ENCODE measurements at places on chromosomes 3 and 15. TPM values are rescaled to one million over a fixed set of nuclear protein-coding genes. Genes with fewer than 3 reads are reported as not detected.

MEX3B gene
- total RNA-seq = 3.5 TPM

SERPINI1 gene
- 3.7 TPM for total RNA-seq

SAMD7 gene
- total RNA-seq = not detected

CSTA gene
- 15.2 TPM for total RNA-seq

SERPINI2 gene
- total RNA-seq = not detected

TMOD2 gene
- total RNA-seq = 18.9 TPM

CP gene
- total RNA-seq = not detected

LINS1 gene
- total RNA-seq = 11.2 TPM

TGM5 gene
- total RNA-seq = not detected

ACSBG1 gene
- total RNA-seq = under 0.01 TPM

SLC12A1 gene
- under 0.01 TPM for total RNA-seq

GRCh38 chr3:3551981-3552380, 247.2 kb upstream of the LRRN1 start:
- DNase-seq = no peak

GRCh38 chr15:101609742-101610610, 42.2 kb downstream of the TM2D3 start:
- DNase-seq = no peak

DNA sequence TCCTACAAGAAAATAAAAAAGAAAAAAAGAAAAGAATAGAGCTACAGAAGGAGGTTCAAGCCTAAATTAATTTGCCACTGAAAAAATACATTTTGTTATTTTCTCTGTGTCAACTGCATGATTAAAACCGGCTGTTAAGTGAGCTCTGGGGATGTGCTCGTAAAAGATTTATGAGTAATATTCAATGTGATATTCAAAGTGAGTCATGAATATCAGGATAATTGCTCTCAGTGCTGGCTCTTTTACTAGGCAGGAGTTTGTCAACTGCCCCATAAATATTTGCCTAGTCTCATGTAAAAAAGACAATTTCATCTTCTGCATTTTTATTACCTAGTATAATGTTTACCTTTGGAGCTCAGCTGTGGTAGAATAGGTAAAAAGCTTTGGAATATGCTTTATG, 78.9 kb downstream of the CDIN1 start:
- DNase-seq = peak; percentile 56

GRCh38 chr3:57057351-57057750, 3.1 kb upstream of the SPATA12 start:
- DNase-seq = no peak

GRCh38 chr3:192253138-192253887, 474.0 kb downstream of the FGF12 start:
- no peak for DNase-seq

DNA sequence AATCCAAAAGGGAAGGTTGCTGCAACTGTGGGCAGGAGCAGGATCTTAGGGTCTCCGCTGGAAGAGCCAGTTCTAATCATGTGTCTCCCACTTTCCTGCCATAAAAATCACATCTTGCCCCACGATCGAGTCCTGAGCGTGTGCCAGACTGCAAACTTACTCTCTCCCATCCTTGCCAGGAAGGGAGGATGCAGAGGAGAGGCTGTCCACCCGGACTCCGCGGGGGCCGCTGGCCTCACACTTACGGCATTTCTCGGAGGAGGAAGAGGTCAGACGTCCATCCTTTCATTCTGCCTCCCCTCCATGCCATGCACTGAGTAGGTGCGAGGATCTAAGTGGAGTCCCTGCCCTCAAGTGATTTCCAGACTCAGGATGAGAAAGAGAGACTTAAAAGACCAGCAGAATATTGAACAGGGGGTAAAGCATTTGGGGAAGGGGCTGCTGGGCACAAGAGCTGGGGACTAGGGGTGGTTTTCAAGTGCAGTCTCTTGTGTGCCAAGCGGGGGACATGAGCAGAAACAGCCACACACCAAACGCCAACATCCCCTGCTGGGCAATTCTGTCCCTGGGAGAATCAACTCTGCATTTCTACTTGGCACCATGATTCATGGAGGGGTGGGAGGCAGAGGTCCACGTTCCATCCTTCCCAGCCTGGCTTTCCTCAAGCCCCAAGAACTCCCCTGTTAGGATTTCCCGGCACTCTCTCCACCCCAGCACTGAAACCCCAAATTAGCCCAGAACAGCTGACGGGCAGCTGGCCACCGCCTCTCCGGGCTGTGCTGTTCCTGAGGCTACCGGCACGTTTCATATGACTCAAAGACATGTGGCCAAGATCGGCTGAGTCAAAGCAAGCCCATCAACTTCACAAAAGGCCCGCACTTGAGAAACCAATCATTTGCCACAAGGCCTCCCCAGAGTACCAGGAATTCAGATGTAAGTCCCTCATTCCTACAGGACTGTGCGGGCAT, 11.6 kb downstream of the OXTR start:
- DNase-seq = peak; percentile 48

GRCh38 chr3:107268469-107268868, 108.8 kb upstream of the CCDC54 start:
- DNase-seq = no peak

DNA sequence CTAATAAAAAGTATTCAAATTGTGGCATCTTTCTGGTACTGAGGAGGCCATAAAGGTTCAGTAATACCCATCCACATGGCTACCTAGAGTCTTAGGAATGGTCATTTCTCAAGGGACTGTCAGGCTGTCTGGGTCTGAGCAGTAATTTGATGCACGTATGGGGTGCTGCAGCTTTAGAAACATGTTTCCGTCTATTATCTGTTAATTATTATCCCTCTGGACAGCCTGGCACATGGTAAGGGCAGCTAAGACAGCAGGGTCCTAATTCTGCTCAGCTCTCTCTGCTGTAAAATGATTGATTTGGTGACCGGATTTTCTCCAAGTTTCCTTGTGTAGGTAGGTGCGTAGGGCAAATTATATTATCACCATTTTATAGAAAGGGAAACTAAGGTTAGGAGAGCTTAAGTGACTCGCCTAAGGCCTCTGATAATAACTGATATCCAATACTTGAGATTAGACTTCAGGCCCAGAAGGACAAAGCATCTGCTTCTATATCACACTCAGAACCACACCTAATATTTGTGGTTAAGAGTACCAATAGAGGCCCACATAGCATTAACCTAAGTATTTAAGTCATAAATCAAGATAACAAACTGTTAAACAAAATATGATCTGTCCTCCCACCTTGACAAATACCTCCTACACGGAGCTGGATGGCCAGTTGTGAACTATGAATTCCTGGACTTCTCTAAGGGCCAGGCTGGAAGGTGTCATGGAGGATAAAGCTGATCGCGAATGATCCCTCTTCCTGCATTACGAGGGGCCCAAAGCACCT, 2.9 kb upstream of the RAP2B start:
- DNase-seq = peak; percentile 35

DNA sequence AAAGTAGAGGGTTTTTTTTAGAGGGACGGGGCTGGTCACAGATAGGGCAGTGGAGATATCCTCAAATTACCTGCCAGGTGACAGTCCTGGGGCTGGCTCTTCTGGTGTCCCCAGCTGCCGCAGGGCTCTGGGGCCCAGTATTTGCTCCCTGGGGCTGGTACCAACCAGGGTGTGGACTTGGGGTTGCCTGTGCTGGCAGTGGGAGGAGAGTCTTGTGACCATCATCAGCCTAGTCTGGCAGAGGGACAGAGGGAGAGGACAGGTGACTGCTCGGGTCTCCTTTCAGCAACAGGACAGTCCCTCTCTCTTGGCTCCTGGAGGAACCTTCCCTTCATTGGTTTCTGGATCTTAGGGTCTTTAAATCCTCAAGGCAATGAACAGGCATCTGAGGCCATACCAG, 7.9 kb upstream of the RPP14 start:
- DNase-seq = no peak

GRCh38 chr15:38085114-38085513, 150.7 kb downstream of the TMCO5A start:
- peak; percentile 19 for DNase-seq

- peak; percentile 48 for DNase-seq
These were observed 17.6 kb upstream of the TM2D3 start for GRCh38 chr15:101669744-101670143.

GRCh38 chr15:63263519-63263918, 13.9 kb upstream of the APH1B start:
- no peak for DNase-seq

DNA sequence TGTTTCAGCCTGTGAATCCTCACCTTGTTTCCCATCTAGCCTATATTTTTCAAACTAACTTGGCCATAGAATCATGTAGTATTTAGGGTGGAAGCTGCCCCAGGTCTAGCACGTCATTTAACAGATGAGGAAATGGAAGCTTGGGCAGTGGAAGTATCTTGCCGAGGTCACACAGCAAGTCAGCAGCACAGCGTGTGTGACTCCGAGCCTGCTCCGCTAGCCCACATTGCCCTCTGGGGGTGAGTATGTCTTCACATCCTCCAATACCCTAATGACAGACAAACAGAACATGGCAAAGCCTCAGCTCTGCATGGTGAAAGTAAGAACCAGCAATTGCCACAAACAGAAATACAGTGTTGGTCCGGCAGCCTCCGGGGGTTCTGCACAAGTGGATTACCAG, 2.2 kb upstream of the CCR5 start:
- DNase-seq = no peak

DNA sequence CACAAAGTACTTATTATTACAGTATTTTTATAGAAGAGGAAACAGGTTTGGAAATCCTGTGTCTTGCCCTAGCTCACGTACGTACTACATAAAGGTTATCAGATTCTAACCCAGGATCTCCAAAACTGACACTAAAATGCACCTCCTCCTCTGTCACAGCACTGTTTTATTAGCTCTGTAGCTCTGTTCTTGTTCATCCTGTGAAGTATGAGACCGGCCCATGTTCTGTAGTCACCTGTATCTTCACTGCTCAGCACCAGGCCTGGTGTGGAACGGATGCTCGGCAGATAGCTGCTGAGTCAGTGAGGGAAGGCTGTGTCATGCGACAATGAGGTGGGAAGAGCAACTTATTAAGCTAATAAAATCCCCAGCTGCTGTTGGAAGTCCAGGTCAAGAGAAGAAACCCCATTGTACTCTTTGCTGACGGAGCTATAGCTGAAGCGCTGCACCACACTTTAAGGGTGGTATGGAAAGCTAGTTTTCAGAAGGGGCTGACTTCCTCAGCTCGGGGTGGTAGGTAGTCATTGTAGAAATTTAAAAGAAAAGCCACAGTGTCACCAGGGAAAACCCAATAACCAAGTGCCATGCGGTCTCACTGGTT, 22.8 kb downstream of the BCL2A1 start:
- DNase-seq = no peak
